ENCODE measurements at places on chromosomes 3 and 15. TPM values are rescaled to one million over a fixed set of nuclear protein-coding genes. Genes with fewer than 3 reads are reported as not detected.

GOLGA8J gene
- total RNA-seq = 0.23 TPM

MKRN2OS gene
- total RNA-seq = not detected

VGLL3 gene
- total RNA-seq = 0.40 TPM

FOXL2NB gene
- total RNA-seq = not detected

ZDHHC19 gene
- total RNA-seq = 1.0 TPM

SPCS1 gene
- 173 TPM for total RNA-seq

ABI3BP gene
- 1.5 TPM for total RNA-seq

NDUFB4 gene
- total RNA-seq = 69.3 TPM

ADAMTS9 gene
- 2.2 TPM for total RNA-seq

GOLGA8R gene
- 3.7 TPM for total RNA-seq

LIPH gene
- 1.4 TPM for total RNA-seq

SLC22A13 gene
- total RNA-seq = not detected

CD96 gene
- total RNA-seq = 0.90 TPM

ZNF620 gene
- total RNA-seq = 2.3 TPM

DNAH12 gene
- 0.18 TPM for total RNA-seq

HRH1 gene
- 0.66 TPM for total RNA-seq

C2CD4B gene
- total RNA-seq = 1.2 TPM

SOX14 gene
- not detected for total RNA-seq

COPB2 gene
- total RNA-seq = 78.9 TPM

SAMD7 gene
- total RNA-seq = not detected

WDR93 gene
- not detected for total RNA-seq

CCR2 gene
- total RNA-seq = 0.74 TPM

ZNF80 gene
- not detected for total RNA-seq

TTC21A gene
- 1.4 TPM for total RNA-seq

P2RY13 gene
- total RNA-seq = 4.8 TPM

Measured in right lobe of liver (tissue), 6 donors.